ENCODE measurements at places on chromosomes 7 and 10.
A peak's percentile ranks its signal among the peaks of the same experiment; 100 is the strongest.

GRCh38 chr7:150976529-150977381 is 1.4 kb downstream of the KCNH2 start:
- DNase-seq, result no peak

DNA sequence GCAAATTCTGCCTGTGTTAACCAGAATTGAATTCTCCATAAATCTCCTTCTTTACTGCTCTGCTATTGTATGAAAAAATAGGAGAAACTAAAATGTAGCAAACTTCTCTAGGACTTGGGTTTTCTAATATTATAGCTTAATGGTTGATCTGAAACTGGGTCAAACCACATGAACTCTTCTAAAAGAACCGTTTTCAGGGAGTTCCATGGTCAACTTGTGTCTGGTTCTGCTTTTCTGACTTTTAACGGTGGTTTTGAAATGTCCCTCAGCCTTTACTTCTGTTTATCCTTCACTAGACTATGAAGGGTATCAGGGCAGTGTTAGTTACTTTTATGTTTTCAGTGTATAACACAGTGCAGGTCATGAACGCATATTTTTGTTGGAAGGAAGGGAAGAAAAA is 242.2 kb downstream of the TSPAN12 start:
- DNase-seq, result no peak

GRCh38 chr7:86600506-86601290 is 43.0 kb upstream of the GRM3 start:
- DNase-seq, result no peak

DNA sequence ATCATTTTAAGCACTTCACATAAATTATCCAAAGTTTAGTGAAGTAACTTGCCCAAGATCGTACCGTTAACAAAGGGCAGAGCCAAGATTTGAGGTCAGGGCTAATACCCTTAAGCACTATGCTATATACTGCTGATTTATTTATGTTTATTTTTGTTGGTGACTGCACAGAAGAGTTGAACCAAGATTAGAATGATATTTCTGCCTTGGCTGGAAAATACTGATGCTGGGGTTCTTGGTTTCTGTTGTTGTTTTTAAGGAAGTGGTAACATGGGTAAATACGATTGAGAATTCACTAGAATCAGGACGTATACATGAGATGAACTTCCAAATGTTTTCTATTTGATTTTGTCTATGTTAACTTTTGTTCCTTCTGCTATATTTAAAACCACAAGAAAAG is 9.3 kb downstream of the ADD3 start:
- DNase-seq, result no peak

GRCh38 chr10:90732581-90732980 is 125.3 kb downstream of the HTR7 start:
- DNase-seq, result no peak

DNA sequence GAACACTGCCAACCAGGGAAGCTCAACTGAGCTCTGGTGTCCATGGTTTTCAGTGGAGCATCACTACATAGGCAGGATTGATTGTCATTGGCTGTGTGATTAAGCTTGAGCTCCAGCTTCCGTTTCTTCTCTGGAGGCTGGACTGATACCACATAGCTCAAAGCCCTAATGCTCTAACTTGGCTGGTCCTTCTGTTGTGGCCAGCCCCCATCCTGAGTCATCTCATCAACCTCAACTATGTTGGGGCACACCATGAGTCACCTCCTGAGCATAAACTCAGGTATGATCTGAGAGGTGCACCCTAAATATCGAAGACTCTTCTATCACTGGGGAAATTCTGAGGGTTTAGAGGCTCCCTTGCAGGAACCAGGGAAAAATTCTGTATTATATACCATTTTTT is 114.5 kb upstream of the INHBA start:
- no peak for DNase-seq

DNA sequence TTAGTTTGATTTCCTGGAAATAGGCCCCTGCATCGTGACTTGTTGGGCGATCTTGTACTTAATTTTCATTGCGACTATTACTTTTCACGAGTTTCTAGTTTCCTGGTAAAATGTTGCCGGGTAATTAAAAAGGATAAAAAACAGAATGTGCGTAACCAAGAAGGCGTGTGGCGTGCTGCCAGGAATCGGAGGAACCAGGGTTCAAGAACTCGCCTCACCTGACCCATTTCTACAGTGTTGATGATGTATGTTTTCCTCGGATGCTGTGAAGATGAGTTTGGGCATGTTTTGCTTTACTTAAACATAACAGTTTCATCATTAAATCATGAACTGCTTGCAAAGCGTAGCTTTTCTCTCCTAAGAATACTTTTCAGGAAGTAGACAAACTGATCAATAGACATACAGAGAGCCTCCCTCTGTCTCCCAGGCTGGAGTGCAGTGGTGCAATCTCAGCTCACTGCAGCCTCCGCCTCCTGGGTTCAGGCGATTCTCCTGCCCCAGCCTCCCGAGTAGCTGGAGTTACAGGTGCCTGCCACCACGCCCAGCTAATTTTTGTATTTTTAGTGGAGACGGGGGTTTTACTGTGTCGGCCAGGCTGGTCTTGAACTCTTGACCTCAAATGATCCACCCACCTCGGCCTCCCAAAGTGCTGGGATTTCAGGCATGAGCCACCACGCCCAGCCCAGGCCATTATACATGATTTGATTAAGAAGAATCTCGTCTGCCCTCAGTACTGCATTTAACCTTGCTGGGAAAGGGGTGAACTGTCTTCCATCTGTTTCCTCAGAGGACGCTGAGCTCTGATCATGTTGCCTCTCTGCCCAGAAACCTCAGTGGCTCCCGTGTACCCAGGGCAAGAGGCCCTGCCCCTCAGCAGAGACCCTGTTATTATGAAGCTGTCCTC is 9.1 kb downstream of the FOXK1 start:
- DNase-seq, result no peak

- no peak for DNase-seq
Measured at GRCh38 chr10:124478515-124478914, 16.9 kb downstream of the LHPP start.

GRCh38 chr7:73903321-73904218 is 42.6 kb downstream of the TMEM270 start:
- no peak for DNase-seq

GRCh38 chr7:134778941-134779740 is at the start of gene CALD1:
Gene CALD1, plus strand, starts transcription at chr7:134779634. Its CDS starts 88,100 bp downstream, at chr7:134867734.
- DNase-seq, result peak; percentile 98

GRCh38 chr7:727104-727805 is at the start of gene PRKAR1B:
Gene PRKAR1B, minus strand, starts transcription at chr7:727281. Its CDS starts 15,776 bp downstream, at chr7:711505.
- no peak for DNase-seq

GRCh38 chr7:83782628-83783027 is 133.7 kb upstream of the SEMA3E start:
- DNase-seq, result no peak

DNA sequence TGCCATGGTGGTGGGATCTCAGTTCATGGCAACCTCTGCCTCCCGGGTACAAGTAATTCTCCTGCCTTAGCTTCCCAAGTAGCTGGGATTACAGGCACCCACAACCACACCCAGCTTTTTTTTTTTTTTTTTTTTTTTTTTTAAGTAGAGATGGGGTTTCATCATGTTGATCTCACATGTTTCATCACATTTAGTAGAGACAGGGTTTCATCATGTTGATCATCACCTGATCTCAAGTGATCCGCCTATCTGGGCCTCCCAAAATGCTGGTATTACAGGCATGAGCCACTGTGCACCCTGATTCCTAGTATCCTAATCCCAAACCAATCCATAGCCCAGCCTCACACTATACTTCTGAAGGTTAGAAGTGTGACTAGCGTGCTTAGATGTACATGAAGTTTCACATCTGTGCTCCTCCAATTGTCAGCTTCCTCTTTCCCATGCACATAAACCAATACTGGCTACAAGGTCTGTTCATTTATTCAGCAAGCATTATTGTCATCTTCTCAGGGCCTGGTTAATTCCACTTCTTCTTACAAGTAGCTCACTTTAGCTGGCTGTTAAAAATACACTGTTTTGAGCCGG is 6.8 kb upstream of the NAT16 start:
- DNase-seq, result no peak

DNA sequence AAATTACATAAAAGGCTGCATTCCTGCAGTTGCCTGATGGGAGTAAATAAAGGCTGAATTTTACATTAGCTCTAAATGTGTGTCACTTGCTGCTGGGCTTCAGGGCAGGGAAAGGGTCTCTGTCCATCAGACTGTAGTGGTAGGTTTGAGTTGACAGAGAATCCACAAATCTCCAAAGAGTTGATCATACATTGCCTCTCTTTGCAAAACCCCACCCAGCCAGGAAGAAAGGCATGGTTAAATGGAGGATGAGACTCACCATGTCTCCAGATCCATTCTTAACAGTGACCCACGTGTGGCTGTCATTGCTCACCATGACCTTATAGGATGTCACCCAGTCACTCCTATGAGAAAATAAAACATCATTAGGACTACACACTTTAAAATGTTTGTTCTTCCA is 92.8 kb downstream of the CPXM2 start:
- no peak for DNase-seq

DNA sequence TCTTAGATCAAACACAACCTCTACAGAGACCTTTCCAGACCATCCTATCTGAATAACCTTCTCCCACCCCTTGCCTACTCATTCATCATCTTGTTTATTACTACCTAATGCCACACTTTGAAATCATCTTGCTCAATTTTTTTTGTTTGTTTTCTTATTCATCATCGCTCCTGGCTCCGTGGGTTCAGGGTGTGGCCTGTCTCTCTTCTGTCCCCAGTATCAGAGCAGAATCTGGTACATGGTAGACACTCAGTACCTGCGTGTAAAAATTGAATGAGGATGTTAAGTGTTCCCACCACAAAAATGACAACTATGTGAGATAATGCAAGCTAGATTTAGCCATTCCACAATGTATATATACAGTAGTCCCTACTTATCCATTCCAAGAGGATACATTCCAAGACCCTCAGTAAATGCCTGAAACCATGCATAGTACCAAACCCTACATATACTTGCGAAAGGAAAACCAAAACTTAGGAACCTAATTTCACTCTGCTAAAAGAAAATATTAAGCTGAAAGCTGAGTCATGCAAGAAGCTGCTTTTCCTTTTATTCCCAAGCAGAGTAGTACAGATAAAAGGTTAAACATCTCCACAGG is 72.1 kb upstream of the SEC61G start:
- DNase-seq, result no peak

DNA sequence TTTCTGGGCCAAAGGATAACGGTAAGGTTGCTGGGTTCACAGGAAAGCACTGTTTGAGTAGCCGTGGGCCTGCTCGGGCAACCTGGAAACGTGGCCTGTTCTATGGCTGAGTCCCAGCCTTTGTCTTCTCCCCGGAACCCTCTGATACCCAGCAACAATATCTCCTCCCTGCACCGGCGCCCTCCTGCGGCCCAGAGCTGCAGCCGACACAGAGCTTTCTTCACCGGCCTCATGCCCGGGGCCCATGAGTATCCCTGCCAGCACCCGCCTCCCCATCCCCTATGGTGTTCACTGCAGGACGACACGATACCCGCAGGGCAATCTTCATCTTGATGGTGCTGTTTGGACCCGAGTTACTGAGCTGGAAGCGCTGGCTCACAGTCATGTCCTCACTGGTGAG is 38.6 kb upstream of the NCAPG2 start:
- no peak for DNase-seq

GRCh38 chr7:105245398-105246114 is 143.2 kb downstream of the SRPK2 start:
- DNase-seq, result no peak

DNA sequence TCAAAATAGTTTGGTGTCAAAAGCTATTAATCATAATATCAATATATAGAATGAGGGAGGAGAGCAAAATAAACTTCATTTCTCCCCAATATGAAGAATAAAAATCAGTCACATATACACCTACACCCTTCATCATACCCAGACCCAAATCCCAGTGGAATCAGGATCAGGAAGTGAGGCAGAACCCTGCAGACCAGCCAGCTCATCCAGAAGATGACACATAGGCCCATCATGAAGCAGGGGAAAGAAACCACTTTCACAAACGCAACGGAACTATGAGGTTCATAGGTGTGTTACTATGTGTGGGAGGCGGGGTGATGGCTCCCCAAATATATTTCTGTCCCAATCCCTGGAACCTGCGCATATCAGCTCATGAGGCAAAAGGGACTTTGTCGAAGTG is 89.0 kb downstream of the RSU1 start:
- no peak for DNase-seq

- no peak for DNase-seq
Measured at GRCh38 chr10:96902731-96903358, 70.7 kb downstream of the LCOR start.

- no peak for DNase-seq
Measured at GRCh38 chr10:51709324-51709972, 10.1 kb upstream of the CSTF2T start.

GRCh38 chr7:7152315-7152714 is 30.0 kb upstream of the C1GALT1 start:
- no peak for DNase-seq

DNA sequence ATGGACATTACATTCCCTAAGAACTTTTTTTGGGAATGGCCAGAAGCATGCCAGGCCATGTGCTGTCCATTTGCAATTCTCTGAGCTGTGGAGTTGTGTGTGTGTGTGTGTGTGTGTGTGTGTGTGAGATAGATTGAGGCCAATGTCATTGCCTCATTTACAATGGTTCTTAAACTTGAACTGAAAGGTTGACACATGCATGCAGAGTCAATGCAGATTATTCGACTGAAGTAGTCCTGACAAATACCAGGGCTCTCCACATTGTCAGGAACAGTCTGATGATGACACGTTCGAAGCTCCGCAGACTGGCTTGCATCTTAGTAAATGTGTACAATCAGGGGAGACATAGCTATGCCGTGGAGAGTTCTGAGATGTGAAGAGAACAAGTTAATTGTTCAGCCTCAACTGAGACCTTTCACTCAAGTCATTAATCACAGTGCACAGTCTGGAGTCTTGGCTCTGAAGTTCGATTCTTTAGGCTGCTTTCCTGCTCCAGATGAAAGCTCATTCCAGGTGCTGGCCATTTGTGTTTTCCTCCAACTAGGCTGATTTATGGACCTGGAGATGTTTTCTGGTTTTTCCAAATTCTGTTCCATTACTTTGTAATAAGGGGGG is 921.9 kb downstream of the LRMDA start:
- DNase-seq, result no peak

DNA sequence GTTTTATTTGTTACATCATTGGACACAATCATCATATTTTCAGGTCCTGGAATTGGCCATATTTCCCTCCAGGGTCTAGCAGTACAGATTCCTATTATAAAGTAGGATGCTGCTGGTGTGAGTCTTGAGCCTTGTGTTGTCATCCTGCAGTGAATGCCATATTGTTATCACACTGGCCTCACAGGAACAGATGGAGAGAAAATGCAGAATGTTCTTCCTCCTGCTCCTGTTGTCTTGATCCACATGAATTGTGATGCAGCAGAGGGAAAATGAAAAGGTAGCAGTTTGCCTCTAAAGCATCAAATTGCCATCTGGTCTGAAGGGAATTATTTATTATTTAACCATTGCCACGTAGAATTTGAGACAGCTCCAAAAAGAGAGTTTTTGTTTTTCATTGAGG is 248.6 kb downstream of the GPAM start:
- no peak for DNase-seq

- no peak for DNase-seq
Measured at GRCh38 chr7:40221836-40222235, 87.0 kb downstream of the SUGCT start.

DNA sequence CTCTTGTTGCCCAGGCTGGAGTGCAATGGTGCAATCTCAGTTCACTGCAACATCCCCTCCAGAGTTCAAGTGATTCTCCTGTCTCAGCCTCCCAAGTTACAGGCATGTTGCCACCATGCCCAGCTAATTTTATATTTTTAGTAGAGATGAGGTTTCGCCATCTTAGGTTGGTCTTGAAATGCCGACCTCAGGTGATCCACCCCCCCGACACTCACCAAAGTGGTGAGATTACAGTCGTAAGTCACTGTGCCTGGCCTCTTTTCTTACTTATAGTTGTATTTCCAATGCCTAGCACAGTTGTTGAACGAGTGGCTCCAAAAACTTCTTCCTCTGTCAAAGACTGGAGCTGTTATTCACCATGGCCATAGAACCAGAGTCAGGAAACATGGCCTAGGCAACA is 6.7 kb downstream of the RNF216 start:
- DNase-seq, result no peak
